ENCODE measurements at places on chromosomes 1 and 21. TPM values are rescaled to one million over a fixed set of nuclear protein-coding genes. Genes with fewer than 3 reads are reported as not detected.

Gene ACTN2
- not detected for total RNA-seq

Gene ANP32E
- 8.8 TPM for total RNA-seq

Gene TESK2
- 5.4 TPM for total RNA-seq

Gene LCE3E
- 0.76 TPM for total RNA-seq

Gene ST6GALNAC3
- 3.1 TPM for total RNA-seq

Gene PADI3
- 9.9 TPM for total RNA-seq

Gene IL10
- 1.5 TPM for total RNA-seq

Gene ATAD3C
- total RNA-seq: under 0.01 TPM

Gene GCSAML
- not detected for total RNA-seq

Gene COG2
- 15.8 TPM for total RNA-seq

Gene PIGR
- total RNA-seq: 144 TPM

Gene YARS1
- 46.7 TPM for total RNA-seq

Gene INTS7
- total RNA-seq: 13.8 TPM

Gene CSRP1
- 1,044 TPM for total RNA-seq

Gene IL6R
- total RNA-seq: 7.8 TPM

Gene MXRA8
- total RNA-seq: 33.8 TPM

- DNase-seq: no peak
Measured at GRCh38 chr1:205665201-205666045, 14.9 kb downstream of the SLC45A3 start.

GRCh38 chr1:42369471-42369870 is 11.1 kb upstream of the RIMKLA start:
- no peak for DNase-seq

GRCh38 chr1:29211086-29212030 is 19.4 kb downstream of the MECR start:
- DNase-seq: no peak

GRCh38 chr1:75127916-75128717 is 6.1 kb upstream of the LHX8 start:
- DNase-seq: no peak

DNA sequence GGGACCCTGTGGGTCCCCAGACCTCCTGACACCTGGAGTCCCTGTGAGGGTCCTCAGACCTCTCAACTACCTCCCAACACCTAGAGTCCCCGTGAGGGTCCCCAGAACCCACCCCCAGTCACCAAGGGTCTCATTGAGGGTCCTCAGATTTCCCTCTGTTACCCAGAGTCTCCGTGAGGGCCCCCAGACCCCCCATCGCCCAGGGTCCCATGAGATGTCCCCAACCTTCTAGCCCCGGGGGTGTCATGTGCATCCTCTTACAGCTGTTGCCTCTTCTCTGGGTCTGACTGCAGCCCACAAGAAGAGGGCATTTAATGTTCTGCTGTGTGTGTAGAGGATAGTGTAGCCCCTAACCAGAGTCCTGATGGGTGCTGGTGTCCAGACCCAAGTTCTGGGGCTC is 2.0 kb upstream of the GJC2 start:
- DNase-seq: no peak

DNA sequence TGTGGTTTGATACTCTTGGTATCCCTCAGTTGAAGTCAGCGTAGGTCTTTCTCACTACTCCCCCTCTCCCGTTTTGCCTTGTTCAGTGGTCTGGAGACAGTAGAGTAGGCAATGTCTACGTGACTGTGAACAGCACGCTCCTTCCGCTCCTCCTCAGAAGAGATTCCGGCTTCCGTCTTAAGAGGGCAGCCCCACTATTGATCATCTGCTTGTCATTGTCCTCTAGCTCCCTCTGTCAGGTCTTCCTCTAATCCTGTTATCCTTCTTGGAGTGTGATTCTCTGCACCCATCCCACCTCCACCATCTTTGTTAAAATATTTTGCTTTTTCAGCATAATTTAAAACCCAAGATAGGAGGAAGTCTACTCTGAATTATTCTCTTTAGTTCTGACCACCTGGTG is 129.9 kb upstream of the KCNK2 start:
- DNase-seq: no peak

DNA sequence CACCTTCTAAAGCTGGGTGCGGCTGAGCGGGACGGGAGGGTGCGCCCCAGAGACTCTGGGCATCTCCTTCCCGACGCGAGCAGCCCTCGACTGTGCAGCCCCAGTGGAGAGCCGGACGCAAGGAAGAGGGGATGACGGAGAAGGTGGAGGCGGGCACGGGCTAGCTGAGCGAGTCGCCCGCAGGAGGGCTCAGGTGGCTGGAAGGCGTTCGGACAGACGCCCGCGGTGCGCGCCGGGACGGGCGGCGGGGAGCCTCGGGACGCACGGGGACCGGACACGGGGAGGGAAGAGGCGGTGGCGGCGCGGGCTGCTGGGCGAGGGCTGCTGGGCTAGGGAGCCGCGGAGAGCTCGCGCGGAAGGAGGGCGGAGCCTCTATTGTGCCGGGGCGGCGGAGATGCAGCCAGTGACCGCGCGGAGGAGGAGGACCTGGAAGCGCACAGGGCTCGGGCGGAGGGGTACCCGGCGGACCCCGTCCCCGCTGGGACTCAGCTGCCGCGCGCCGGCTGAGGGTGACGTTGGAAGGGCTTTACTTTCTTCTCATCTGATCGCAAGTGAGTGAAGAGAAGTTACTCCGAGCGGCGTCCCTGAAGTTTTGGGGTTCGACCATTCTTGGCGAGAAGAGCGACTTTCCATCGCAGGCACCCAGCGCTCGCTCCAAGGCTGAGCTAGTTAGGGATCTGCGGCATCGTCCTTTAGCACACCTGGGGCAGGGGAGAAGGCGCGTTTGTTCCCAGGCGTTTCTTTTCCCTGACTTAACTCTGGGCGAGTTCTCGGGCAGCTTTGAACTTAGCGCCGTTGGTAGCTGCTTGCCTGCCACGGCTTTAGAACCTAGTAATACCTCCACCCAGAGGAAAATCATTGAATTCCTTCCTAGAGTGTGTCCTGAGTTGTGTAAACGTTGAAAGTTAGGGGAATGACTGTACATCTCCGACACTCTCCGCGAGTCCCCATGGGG is at the start of gene OLFML2B:
TSS of gene OLFML2B (minus strand) at position 323 of the 955 bp plus-strand sequence. CDS start 439 bp downstream, outside the sequence.
- no peak for DNase-seq

DNA sequence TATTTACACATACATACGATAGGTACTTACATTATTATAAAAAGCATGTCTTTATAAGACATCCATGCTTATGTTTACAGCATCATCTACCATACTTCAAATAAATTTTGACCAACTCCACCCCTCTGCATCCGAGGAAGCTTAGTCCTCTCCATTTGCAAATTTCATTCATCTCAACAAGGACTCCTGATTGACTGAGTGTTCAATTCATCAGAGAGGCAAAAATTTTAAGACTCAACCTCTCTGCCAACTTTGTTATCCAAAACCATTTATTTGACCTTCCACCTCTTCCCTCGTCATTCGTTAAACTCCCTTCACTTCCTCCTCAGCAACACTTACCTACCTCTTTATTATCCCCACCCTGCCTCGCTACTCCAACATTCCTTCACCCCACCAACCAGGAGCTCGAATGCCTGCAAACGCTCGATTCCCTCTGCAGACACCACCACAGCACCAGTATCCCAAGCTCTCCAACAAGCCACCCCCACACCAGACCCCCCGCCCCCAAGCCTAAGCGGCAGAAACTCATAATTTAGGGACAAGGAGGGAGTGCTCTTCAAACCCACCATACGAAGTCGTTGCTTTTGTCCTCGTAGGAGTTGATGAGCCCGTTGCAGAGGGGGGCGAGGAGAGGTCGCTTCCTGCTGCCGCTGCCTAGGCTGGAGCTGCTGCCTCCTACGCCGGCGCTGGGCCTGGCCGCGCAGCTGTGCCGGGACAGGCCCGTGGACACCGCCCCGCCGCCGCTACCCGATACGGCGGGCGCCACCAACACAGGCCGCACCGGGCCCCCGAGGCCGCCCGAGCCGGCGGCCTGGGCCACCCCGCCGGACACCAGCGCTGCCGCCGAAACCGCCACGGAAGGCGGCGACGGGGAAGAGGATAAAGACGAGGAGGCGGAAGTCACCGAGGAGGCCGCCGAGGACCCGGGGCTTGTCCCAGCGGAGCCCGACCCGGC is 803 bp downstream of the COP1 start:
- no peak for DNase-seq

GRCh38 chr1:211478376-211478775 is 13.6 kb downstream of the RD3 start:
- DNase-seq: no peak

DNA sequence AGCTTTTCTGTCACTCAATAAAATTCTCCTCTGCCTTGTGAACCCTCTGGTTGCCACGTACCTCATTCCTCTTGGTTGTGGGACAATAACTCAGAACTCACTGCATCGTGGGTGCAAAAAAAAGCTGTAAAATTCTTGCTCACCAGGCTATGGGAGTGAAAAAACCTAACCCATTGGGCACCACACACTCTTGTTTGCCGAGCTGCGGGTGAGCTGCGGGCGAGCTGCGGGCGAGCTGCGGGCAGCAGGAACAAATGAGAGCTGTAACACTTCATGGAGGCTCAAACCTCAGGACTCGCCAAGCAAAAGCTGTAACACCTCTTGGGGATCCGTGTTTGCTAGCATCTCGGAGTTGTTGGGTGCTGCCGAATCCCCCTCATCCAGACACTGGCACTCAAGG is 641.3 kb upstream of the CHRM3 start:
- DNase-seq: no peak

DNA sequence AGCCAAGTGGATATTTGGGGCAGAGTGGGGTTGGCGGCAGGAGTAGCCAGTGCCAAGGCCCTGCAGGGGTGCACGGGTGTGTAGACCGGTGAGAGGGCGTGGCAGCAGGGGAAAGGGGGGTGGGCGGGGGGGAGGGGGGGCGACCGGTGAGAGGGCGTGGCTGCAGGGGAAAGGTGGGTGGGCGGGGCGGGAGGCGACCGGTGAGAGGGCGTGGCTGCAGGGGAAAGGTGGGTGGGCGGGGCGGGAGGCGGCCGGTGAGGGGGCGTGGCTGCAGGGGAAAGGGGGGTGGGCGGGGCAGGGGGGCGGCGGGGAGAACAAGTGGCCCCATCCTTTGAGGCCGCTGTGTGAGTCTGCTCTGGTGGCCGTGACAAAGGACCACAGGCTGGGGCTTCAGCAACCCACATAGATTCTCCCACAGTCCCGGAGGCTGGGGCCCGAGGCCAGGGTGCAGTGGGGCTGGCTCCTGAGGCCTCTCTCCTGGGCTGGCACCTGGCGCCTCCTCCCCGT is 25.8 kb downstream of the RRP1 start:
- no peak for DNase-seq

DNA sequence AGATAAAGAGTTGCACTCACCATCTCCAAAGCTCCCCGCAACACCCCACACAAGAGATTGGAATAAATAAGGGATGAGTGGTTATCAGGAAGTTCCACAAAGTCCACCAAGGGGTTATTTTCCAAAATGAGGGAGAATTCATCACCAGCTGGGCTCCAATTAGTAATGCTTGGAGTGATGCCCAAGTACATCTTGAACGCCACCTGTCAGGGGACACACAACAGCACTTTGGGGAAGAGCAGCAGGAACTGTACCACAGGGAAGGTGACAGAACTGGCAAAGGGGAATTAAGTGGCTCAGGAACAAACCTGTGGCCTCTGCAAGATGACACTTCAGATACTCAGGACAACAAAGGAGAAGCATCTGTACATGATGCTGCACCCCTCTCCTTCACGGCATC is 11.5 kb downstream of the TRAPPC3 start:
- DNase-seq: no peak

GRCh38 chr1:153485863-153486262 is 25.4 kb upstream of the S100A7 start:
- DNase-seq: no peak

DNA sequence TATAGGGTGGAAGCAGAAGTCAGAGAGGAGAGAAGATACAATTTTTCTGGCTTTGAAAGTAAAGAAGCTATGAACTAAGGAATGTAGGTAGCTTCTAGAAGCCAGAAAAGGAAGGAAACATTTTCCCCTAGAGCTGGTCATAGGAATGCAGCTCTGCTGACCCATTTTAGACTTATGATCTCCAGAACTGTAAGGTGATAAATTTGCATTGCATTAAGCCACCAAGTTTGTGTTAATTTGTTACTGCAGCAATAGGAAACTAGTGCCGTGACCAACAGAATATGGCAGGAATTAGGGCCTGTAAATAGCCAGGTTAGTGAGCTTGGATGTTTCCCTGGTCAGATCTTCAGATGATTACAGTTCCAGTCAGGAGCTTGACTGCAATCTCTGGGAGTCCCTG is 244.3 kb upstream of the C1orf105 start:
- DNase-seq: no peak

DNA sequence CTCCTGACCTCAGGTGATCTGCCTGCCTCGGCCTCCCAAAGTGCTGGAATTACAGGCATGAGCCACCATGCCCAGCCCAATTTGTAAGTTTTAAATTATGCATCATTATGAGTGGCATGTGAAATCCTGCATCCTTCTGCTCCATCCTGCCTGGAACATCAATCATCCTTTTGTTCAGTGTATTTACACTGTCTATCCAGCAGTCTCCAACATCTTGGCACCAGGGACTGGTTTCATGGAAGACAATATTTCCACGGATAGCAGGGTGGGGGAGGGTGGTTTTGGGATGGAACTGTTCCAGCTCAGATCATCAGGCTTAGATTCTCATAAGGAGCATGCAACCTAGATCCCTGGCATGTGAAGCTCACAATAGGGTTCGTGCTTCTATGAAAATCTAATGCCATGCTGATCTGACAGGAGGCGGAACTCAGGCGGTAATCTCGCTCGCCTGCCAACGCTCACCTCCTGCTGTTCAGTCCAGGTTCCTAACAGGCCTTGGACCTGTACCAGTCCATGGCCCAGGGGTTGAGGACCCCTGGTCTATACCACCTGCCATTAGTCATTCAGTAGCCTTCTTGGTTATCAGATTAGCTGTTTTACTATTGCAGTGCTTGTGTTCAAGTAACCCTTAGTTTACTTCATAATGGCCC is 22.2 kb upstream of the TCEA3 start:
- no peak for DNase-seq

DNA sequence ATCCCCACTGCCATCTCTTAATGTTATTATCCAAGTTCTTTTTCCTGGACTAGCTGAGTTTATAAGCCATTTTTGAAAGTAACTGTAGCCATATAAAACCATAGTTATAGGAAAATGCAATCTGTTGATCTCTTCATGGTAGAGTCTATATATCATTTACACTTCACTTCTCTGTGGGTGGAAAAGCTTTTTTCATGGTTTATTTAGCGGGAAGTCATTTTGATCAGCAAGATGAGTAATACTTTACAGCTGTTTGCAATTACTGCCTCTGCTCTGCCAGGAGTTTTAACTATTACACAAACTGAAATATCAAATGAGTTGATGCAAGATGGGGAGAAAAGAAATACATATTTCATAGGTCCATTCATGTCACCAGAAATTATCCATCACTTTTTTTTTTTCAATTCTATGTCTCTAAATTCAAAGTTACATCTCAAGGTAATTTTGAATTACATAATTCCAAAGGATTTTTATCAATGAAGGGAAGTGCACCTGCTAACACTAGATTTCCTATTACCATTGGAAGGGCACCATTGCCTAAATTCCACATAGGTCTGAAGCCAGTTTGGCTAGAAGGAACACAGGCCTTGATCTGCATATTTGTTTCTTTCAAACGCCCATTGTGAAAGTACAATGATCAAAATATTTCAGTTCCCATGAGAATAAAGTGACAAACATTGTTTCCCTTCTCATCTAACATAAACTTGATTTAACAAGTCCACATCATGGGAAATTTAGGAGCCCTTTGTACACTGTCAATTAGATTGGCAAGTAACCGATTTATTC is 296.7 kb downstream of the ZNF326 start:
- DNase-seq: no peak
